ENCODE measurements at places on chromosomes 11 and 22.

GRCh38 chr22:48488611-48489511 is 1338.8 kb downstream of the BRD1 start:
- no peak for DNase-seq

GRCh38 chr11:24949406-24949805 is 452.6 kb downstream of the LUZP2 start:
- no peak for DNase-seq

DNA sequence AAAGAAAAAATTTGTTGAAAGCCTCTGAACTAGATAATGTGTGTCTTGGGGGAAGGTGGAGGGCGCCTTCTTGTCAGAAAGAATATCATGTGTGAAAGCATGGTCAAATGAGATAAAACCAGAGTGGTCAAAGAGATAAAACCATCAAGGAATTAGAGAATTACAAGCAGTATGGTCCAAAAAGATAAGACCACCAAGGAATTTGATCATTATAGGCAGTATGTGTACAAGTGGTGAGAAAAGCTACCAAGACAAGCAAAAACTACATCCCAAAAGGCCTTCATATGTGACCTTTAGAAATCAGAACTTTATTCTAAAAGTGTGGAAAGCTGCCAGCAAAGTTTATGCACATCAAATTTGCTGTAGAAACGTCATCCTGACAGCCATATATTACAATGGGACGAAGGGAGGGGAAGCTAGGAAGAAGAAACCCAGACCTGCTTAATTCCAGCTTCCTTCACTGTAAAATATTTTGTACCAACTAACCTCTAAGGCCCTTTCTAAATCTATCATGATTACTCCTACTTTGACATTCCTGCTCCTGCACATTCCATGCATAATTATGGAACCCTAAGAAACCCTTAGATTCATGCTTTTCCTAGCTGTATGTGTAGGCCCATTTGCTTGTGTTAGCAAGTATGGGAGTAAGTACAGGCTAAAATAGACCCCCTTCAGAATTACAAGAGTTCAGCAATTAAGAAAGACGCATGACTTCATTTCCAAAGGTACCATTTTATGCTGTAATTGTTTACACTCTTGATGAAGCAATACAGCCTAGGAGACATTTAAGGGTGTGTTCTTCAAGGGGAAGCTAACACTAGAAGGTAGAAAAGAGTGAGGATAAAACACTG is 51.6 kb downstream of the LGR4 start:
- DNase-seq: no peak

DNA sequence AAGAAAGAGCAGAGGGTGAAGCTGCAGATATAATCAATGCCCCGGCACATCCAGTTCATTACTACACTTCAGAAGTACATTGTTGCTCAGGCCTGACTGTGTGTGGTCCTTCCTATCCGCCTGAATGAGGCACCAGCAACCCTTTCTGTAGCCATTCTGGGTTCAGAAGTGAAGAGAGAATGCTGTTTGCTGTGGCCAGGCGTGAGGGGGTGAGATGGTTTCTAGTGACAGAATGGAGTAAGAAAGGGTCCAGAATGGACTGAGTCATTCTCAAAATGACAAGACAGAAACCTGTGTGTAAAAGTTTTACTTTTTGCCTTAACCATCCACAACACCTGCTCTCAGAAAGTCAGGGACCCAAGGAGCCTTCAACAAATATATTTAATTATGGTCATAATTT is 334.8 kb downstream of the GUCY1A2 start:
- DNase-seq: no peak

- DNase-seq: no peak
These were observed 3.2 kb downstream of the JOSD1 start for GRCh38 chr22:38697425-38698089.

Data from SHP77 (cell line).